Fibroblast of skin of left biceps (primary cell): ENCODE measurements at places on chromosomes 6 and 20.

DNA sequence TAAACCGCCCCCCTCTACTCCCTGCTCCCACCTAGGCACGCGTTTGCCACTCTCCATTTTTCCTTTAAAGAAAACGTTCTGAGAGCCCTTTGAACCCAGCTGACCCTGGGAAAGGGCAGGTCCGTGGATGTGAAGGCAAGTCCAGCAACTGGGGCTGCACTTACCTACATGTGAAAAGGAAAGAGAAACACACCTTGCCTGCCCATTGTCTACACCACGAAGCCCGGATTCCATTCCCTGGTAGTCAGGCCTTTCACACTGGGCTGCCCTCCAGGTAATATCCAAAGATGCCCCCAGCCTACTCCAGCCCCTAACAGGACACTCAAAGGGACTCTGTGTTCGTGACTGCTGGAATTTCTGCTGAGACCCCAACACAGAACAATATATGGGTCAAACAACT lies 94.4 kb downstream of the CD83 start:
- no peak for DNase-seq

GRCh38 chr6:44068607-44069296 lies 58.5 kb downstream of the MRPL14 start:
- DNase-seq, result no peak

DNA sequence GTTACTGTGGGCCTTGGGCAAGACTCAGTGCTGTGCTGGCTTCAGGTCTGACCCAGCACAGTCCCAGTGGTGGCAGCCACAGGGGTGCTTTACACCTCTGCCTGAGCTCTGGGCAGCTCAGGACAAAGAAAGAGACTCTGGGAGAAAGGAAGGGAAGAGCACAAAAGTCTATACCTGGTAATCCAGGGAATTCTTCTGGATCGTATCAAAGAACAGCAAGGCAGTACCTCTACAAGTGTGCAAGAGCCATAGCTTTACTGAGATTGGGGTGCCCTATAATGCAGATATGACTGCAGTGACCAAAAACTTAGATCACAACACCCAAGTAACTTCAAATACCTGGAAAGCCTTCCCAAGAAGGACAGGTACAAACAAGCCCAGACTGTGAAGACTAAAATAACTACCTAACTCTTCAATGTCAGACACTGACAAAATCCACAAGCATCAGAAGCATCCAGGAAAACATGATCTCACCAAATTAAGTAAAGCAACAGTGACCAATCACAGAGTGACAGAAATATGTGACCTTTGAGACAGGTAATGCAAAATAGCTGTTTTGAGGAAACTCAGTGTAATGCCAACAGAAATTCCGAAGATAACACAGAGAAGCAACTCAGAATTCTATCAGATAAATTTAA lies 47.9 kb upstream of the LIN28B start:
- DNase-seq, result no peak

DNA sequence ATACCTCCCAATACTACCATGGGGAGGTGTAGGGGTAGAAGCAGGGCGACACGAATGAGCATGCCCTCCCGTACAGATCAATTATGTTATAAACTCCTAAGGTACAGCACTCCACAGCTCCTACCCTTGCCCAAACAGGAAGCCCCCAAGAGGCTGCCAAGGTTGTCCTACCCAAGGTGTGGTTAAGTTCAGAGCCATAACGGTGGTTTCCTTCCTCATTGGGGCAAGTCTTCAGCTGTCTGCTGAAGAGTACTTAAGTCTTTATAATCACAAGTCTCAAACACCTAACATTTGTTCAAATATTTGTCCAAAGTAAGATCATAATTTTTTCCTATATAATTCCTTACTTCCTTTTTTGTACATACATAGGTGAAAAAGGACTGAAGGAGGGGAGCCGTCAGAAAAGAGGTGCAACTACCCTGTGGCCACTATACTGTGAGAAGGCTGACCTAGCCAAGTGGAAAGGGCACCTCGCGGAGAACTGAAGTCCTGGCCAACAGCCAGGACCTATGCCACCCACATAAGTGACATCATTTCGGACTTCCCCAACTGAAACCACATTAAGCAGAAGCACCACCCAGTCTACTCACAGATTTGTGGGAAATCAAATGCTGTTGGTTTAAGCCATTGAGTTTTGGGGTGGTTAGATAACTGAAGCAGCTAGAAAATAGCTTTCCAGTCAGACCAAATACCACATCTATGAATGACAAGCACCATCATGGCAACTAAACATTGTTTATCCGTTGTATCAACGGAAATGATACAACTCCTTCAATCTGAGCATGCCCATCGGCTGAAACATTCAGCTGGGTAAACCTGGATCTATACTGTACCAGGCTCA lies 2.9 kb upstream of the RAB22A start:
- no peak for DNase-seq

DNA sequence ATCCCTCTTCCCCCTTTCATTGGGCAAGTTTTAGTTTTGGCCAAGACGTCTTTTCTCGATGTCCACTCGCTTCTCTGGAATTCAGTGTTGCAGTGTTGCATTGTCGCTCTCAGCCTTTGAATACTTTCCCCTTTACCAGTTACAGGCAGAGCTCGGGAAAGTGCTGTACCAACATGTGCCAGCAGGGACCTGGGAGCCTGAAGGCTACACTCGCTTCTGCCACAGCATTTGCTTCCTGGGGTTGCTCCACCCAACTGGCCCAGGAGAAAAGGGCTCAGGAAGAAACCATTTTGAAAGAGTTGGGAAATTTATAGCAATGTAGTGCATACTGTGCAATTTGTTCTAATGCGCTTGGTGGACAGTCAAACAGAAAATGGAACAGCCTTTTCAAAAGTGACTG lies 78.6 kb downstream of the LINC00237 start:
- no peak for DNase-seq

DNA sequence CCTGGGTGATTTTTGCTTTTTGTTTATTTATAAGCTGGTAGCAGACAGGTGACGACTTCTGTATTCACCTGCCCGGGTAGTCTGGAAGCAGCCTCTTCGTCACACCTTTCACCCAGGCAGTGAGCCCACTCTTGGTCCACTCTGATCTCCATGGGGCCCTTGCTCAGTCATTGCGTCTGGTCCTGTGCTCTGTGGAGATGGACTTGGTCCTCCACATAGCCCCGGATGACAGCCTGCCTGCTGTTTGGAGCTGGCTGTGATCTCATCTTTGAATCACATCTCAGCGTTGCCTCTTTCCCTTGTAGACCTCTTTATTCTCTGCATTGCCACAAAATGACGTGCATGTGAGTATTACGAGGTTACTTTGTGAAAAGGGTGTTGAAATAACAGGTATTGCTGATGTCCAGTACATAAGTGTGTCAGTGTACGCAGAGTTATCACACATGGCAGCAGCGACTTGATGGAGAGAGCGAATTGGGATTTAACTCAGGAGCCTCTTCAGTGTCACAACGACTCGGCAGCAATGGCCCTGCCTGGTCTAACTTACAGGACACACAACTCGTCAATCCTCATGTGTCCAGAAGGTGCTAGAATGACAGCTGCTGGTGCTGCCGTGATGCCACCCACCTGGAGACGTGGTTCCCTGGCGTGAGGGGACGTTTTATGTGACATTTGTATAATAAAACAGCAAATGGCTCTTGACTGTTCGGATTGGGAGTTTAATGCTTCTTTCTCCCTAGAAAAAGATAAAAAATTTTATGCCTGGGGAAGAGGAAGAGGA lies 24.2 kb upstream of the FRMD1 start:
- DNase-seq, result no peak

DNA sequence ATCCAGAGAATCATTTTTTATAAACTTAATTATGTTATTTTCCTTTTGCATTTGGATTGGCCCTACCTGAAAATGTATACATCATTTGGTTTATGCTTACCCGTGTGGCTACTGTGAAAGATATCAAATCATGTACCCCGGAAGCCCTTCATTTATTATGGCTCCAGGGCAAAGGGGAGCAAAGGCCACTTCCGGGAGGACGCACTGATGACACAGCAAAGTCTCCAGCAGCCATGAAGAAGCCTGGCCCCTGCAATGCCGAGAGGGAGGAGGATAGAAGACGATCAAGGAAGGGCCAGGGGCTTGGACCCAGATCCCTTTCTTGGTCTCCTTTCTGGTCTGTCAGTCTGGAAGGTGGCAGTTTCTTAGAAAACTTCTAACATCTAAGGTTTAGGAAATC lies 380.3 kb upstream of the AGPAT4 start:
- DNase-seq, result no peak

DNA sequence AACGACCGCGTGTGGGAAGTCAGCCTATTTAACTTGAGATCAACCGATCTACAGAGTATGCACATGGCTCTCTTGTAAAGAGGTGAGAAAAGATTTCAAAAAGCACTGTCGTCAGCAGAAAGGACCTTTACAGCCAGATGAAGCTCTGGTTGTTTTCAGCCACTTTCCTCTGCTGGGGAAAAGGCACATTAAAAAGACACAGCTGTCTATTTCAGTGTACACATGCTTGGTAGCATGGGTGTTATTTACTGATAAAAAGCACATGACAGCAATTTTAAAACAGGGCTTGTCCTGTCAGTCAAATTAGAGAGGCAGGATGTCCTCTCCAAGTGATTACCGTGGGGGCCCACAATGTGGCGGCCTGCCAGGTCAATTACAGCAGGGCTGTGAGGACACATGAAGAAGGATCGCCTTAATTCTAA lies 188.9 kb downstream of the PRKN start:
- no peak for DNase-seq

- DNase-seq, result no peak
Measured at GRCh38 chr6:113343940-113344339, 513.2 kb upstream of the MARCKS start.

GRCh38 chr6:11681357-11681756 lies 97.2 kb downstream of the ADTRP start:
- DNase-seq, result no peak

GRCh38 chr6:5246141-5247097 lies 14.3 kb downstream of the LYRM4 start:
- DNase-seq, result no peak

DNA sequence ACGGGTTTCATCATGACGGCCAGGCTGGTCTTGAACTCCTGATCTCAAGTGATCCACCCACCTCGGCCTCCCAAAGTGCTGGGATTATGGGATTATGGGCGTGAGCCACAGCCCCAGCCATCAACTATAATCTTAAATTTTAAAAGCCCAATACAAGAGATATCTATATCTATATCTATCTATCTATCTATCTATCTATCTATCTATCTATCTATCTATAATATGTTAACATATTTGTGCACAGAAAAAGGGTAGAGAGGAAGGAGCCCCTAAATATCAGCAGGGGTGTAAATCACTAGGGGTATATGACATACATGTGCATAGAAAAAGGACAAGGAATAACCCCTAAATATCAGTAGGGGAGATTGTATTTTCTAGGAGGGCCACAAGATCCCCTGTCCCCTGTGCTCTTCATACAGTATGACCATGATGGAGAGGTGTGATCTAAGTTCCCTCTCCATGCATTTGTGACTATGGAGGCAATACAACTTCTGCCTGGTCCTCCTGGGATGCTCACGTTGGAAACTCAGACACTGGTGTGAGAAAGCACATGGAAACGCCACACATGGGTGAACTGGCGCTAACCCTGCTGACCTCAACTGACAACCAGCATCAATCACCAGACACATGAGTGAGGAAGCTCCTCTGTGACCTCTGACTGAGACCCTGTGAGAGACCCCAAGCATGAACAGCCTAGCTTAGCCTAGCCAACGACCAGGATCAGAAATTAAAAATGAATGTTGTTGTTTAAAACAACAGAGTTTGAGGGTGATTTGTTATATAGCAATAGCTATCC lies 1.2 kb upstream of the SPATS1 start:
- DNase-seq, result no peak

DNA sequence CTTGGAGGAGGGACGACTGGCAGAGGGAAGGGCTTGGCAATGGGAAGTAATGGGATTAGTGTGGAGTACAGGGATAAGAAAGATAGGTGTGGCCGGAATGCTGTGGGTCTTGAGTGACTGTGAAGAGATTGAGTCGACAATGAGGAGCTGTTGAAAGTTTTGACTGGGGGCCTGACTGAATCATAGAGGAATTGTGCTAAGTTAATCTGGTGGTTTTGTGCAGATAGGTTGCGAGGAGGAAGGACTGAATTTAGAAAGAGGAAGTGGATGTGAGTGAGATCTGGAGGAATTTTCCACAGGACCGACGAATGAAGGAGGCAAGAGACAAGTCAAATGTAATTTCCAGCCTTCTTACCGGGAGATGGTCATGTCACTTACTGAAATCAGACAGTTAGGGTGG lies 143.9 kb upstream of the RALGAPA2 start:
- no peak for DNase-seq

- DNase-seq, result no peak
Measured at GRCh38 chr6:159640722-159641482, 52.1 kb downstream of the SOD2 start.

GRCh38 chr6:7960848-7961247 lies 50.3 kb upstream of the TXNDC5 start:
- no peak for DNase-seq

- no peak for DNase-seq
Measured at GRCh38 chr20:48056218-48056617, 270.9 kb upstream of the SULF2 start.

DNA sequence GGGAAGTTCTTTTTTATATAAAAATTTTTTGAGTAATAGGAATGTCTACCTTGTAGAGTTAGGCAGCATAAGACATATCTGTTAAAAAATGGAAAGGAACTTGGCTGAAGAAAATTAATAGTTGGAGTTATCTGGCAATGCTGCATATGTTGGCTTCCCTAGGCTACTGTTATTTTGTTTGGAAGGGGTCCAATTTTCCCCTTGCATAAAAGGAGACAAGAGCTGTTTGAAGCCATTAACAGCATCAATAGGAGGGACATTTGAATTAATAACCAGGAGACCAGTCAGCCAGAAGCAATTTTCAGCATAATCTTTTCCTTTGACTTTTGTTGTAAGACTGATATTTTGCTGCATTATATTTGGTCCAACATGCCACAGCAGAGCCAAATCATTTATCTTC lies 80.9 kb upstream of the TAB2 start:
- no peak for DNase-seq
